ENCODE measurements at places on chromosomes 12 and 14.

DNA sequence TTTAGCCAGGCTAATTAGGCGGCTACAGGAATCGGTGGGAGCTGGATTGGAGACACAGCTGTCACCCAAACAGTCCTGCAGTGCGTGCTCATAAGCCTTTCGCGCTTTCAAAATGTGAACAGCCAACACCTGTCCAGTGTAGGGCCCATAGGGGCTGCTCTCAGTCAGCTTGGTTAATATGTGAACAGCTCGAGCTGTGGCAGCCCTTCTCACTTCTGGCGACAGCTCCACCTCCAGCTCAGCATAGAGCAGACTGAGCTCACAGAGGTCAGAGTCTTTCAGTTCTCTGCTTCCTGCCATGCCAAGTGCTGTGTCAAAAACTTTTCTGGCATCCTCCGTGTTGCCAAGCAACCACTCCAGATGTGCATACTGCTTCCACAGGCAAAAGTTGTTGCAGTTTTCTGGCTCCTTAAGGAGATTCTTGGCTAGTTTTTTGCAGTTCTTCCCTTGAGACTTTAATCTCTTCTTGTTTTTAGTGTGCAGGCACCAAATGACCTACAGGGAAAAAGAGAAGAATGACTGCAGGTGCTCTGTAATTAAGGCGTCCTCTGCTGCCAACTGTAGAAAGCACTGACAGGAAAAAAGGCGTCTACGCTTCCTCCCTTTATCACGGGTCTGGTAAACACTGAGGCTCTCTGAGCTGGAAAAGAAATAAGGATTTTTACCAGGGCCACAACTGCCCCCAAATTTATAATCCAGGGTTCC is 32.5 kb downstream of the PSMC1 start:
- DNase-seq, result no peak

DNA sequence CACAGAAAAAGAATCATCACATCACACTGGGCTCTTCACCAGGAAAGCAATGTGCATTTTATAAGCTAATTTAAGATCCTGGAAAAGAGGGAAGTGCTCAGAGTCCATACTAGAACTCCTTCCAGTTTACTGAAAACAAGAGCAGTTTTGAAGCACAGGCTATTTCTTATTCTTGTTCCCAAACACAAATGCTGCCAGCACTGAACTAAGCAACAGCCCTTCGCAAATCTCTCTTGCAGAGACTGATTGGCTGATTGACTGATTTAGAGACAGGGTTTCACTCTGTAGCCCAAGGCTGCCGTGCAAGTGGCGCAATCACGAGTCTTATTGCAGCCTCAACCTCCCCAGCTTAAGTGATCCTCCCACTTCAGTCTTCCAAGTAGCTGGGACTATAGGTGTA is 44.8 kb downstream of the BCL2L14 start:
- DNase-seq, result peak; percentile 37

DNA sequence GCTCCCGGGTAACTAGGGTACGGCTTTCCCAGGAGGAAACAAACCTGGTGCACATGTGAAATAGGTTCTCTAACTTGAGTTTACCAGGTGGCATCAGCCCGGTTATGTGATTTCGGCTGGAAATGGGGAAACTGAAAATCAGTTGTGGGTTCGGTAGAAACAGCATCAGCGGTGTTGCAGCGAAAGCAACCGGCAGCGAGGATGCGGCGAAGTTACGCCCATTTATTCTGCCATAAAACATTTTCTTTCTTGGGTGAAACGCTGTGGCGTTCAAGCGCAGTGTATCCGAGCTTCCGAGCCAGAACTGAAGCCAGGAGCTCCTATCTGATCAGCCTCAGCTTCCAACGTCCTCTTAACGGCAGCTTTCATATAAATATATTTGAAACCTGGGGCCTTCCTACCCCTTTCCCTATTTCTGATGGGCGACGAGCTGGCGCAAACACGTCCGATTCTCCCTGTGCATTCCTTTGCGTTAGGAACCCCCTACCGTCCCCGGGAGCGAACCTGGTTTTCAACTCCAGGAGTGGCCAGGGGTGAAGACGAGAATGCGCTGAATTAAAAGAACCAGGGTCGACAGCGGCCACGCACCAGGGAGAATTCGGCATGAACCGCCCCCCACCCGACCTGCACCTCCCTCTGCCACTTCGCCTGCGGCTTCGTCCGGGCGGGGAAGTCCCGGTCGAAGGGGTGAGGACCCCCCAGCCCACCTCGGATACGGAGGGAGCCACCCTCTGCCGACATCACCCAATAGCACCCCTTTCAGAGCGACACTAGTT is 1.6 kb downstream of the DPF3 start:
- no peak for DNase-seq

DNA sequence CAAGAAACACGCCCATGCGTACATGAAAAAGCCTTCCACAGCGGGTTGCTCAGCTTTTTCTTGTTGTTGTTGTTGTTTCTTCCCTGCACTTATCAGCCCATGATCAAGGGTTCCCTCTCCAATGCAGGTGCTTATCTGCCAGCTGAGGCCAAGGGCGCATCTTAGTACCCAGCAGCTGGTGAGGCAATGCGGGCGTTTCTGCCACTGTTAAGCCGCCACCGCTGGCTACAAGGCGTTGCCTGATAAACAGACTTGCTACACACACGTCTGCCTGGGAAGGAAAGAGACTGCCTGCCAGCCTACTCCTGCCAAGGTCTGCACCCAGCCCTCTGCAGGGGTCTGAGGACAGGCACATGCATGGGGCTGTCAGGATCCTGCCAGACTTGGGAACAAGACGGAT is 345.9 kb downstream of the BCL11B start:
- DNase-seq, result no peak

- no peak for DNase-seq
Measured at GRCh38 chr14:101030586-101030985, 127.1 kb upstream of the RTL1 start.

- no peak for DNase-seq
Measured at GRCh38 chr12:119679081-119679480, 11.1 kb downstream of the PRKAB1 start.

- DNase-seq, result no peak
Measured at GRCh38 chr12:31316891-31317290, 9.1 kb downstream of the SINHCAF start.

DNA sequence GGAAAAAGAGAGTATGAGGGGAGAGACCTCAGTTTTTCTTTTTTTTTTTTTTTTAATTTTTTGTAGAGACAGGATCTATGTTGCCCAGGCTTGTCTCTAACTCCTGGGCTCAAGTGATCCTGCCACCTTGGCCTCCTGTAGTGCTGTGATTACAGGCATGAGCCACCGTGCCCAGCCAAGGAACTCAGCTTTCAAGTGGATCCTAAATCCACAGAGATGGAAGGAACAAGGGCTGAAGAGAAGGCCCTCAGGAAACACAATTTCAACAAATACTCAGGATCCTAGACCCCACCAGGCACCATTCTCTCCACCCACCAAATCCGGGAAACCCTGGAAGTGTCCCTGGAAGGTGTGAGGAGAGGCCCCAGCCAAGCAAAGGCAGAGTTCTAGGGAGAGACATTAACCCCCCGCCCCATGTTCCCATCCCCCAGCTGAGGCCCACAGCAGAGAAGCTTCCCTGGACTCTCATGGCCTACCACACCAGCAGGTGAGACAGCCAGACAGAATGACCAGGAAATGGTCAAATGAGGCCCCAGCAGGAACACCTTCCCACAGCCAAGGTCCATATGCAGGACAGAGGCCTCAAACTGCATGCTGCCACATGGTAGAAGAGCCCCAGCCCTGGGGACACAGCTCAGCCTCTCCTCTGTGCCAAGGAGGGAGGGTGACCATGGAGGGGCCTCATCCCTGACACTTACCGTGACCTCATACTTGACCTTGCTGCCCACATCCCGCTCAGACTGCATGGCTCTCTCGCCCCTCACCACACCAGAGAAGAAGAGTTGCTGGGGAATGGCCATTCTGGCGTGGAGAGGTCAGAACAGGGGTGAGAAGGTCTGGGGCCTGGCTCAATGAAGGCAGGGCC is 14.1 kb downstream of the ITGA7 start:
- peak; percentile 35 for DNase-seq

GRCh38 chr12:56118688-56119357 is 757 bp downstream of the ZC3H10 start:
- no peak for DNase-seq

DNA sequence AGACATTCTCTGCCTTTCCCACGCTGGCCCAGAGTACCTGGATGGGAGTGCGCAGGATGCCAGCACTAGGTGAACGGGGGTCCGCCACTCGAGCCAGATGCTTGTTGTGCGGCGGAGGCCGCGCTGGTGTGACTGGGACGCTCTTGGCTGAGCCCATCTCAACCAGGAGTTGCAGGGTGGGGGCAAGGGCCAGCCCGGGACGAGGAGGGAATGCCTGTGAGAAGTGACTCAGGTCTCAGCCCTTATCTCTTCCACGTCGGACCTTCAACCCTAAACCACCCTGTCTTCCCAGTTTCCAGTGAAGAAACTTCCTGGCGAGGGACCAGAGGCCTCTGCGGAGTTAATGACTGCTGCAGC is 312 bp downstream of the CDCA3 start:
- DNase-seq, result no peak

GRCh38 chr14:101476258-101476915 is 84.9 kb upstream of the DIO3 start:
- peak; percentile 20 for DNase-seq

GRCh38 chr14:103400537-103400936 is 15.3 kb downstream of the MARK3 start:
- DNase-seq, result no peak

DNA sequence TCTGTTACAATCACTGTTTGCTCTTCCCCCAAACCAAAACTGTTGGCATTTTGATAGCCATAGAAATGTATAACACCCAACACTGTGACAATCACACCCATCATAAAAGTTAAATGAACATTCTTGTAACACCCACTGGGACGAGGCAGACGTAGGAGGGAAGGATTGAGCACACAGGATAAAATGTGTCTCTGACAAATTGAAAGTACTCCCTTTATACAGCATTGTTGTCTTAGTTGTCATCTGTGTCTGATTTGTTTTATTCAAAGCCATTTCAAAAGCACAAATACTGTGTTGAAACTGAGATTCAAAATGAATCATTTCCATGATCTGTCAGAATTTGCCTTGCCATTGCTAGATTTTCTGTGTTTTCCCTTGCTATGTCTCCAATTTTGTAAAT is 436.3 kb downstream of the TMTC2 start:
- no peak for DNase-seq

DNA sequence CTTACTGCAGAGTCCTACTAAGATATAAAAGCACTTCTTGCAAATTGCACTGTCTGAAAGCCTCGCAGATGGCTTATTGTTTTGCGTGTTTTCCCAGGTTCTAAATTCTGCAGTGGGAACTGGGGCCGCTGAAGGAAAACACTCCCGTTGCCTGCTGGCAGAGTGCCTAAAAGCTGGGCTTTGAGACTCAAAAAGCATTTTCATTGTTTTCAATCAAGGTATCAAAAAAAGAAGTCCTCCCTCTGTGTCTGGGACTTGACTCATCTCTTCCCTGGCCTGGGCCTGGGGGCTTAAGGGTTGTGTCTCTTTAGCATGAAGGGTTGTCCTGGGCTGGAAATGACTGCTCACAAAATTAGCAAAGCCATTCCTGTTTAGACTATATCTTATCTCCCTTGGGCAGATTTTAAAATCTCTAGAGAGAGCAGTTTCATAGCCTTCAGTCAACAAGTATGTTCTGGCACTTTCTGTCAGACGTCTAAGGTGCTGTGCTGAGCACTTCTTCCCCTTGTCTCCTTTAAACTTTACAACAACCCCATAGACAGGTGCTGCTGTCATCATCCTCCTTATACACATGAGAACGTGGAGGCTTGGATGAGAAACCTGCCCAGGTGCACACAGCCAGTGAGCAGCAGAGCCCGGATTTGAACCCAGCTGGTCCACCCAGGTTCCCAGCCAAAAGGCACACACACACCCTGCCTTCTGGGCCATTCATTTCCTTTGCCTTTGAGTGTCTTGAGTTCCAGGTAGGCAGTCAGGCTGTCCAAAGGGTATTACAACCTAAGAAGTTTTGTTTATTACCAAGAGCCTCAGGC is 31.1 kb downstream of the ELK3 start:
- no peak for DNase-seq

GRCh38 chr12:110649341-110649847 is 35.5 kb downstream of the TCTN1 start:
- DNase-seq, result no peak

GRCh38 chr14:74080820-74081460 is 3.3 kb downstream of the ALDH6A1 start:
- no peak for DNase-seq

DNA sequence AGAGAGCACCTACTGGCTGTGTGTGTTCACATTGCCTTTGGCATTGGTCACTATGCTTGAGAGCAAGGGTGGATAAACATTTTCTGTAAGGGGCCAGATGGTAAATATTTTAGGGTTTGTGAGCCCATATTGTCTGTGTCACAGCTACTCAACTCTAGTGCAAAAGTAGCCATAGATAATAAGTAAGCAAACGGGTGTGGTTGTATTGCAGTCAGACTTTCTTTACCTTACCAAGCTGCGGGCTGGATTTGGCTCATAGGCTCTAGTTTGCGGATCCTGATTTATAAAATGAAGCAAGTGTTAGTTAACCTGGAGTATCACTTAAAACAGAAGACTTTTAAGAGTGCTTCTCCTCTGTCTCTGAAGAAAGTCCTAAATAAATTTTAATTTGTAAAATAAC is 169.0 kb downstream of the KICS2 start:
- DNase-seq, result no peak

DNA sequence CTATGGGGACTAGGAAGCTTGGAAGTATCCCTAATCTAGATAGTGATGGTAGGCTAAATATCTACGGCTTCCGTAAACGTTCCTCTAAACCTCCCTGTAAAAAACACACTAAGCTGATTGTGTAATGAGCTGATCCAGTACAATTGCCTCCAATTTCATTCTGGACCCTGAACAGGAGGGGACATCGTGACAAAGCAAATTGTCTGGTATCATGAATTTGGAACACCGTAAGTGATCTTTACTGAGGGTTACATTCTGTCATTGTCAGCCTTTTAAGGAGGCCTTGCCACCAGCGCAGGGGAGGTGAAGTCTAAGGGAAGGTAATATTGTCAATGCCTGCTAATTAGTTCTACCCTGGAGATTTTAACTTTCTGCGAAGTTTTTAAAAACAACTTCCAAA is 487 bp upstream of the MGST1 start:
- DNase-seq, result no peak

- no peak for DNase-seq
Measured at GRCh38 chr14:44370727-44371126, 136.4 kb downstream of the FSCB start.
